ENCODE measurements at places on chromosomes 2 and 18.

GRCh38 chr2:157625296-157625695 is 3.4 kb downstream of the ACVR1C start:
- no peaks in the 10 kb centered on the region for H3K36me3 ChIP-seq
- H3K27me3 ChIP-seq = no peaks in the 10 kb centered on the region
- DNase-seq = no peak
- peaks cover 18% of the 10 kb centered on the region for H3K4me1 ChIP-seq
- H3K27ac ChIP-seq = no peak overlapping the region
- peak overlapping the region; percentile 41 for H3K4me3 ChIP-seq

DNA sequence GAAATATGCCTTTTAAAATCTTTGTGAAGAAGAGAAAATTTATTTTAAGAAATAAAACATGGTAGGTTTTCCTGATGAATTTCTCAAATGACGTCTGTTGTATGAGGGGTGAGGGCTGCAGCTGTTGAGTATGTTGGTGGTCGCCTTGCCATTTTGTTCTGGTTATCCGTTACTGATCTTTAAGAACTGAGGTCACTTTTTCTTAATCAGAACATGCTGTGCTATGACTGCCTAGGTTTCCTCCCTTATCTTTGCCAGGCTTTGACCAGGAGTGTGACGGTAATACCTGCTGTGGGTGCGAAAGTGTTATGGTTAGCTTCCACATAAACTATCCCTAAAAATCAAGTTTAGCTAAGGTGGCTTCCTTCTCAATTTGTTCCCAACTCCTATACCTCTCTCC is 176.9 kb downstream of the DIS3L2 start:
- H3K4me3 ChIP-seq = no peak overlapping the region
- H3K27me3 ChIP-seq = no peaks in the 10 kb centered on the region
- peaks cover 22% of the 10 kb centered on the region for H3K4me1 ChIP-seq
- H3K27ac ChIP-seq = no peak overlapping the region

DNA sequence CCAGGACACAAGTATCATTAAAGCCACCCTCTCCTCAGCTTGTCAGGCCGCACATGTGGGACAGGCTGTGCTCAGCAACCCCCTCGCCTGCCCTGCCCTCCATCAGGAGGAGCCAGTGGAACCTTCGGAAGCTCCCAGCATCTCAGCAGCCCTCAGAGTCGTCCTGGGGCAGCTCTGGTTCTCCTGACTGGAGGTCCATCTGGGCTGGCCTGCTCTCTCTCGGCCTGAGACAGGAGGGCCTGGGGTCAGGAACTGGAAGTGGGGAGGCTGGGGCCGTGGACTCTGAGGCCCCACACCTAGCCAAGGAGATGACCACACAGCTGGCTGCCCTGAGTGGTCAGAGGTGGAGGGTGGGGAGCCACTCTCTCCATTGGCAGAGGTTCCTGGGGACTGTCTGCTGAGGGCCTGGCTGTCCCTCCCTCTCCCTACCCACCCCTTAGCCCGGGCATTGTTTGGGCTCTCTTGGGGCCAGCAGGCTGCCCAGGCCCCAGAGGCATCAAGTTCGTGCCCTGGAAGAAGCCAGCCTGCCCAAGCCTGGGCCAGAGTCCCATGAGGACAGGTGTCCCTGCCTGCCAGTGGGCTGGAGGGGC is 23.1 kb downstream of the ODC1 start:
- H3K36me3 ChIP-seq = peaks cover 25% of the 10 kb centered on the region
- H3K4me1 ChIP-seq = no peaks in the 10 kb centered on the region
- DNase-seq = no peak
- no peak overlapping the region for H3K27ac ChIP-seq

DNA sequence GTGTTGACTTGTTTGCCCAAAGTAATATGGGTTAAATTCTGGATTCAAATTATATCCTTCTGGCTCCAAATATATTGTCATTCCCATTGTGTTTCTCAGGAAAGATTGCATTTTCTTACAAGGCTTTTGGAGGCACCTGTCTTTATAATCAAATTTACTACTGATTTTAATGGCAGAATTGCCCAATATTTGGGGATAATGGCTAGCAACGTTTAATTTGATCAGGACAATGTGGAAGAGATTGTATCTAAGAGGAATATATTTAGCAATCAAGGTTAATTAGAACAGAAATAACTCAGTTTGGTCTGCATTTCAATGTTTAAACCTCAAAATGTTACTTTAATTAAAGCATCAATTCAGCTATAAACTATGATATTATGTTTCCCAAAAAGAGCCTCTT is 41.7 kb upstream of the ZNF804A start:
- no peak for DNase-seq
- H3K27ac ChIP-seq = no peak overlapping the region
- no peak overlapping the region for H3K4me3 ChIP-seq
- no peaks in the 10 kb centered on the region for H3K27me3 ChIP-seq

- DNase-seq = no peak
- no peaks in the 10 kb centered on the region for H3K36me3 ChIP-seq
- H3K4me3 ChIP-seq = no peak overlapping the region
- H3K4me1 ChIP-seq = no peaks in the 10 kb centered on the region
- H3K27me3 ChIP-seq = no peaks in the 10 kb centered on the region
- H3K27ac ChIP-seq = no peak overlapping the region
Measured at GRCh38 chr18:21803495-21803894, 62.9 kb downstream of the MIB1 start.

DNA sequence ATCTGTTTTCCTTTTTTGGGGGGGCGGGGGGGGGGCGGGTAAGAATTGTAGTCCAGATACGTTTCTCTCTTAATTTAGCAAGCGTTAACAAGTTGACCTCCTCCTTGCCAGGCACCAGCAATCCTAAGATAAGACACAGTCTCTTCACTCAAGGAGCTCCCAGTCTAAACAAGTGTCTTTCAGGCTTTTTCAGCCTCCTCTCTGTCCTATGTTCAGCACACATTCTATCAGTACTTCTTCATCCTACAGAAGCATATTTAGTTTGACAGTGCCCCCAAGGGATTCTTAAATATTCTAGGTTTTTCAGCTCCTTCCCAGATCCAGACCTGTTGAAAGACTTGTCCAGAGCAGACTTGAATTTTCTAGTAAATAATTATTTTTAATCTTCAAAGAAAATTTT is 2.7 kb downstream of the PPP1CB start:
- no peak overlapping the region for H3K4me3 ChIP-seq
- H3K36me3 ChIP-seq = peaks cover 5% of the 10 kb centered on the region
- no peak for DNase-seq
- no peaks in the 10 kb centered on the region for H3K27me3 ChIP-seq

DNA sequence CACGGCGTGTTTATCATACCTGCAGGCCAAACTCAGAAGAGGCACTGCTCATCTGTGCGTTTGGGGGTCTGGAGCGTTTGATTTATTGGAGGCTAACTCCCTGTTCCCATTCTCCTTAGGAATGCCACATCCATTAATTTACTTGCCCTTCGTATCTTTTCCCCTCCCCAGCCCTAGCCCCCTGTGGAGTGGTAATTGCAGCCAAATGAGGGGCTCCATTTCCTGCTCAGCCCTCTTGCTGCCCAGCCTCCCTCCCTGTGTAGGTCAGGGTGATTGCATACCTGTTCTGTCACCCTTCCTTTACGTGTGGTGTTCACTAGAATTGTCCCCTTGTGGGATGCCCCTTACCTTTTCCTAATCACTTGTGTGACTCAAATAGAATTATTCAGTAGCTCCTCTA is 120.4 kb downstream of the MAP3K20 start:
- no peak overlapping the region for H3K27ac ChIP-seq
- no peak overlapping the region for H3K4me3 ChIP-seq
- H3K27me3 ChIP-seq = no peaks in the 10 kb centered on the region
- DNase-seq = no peak

DNA sequence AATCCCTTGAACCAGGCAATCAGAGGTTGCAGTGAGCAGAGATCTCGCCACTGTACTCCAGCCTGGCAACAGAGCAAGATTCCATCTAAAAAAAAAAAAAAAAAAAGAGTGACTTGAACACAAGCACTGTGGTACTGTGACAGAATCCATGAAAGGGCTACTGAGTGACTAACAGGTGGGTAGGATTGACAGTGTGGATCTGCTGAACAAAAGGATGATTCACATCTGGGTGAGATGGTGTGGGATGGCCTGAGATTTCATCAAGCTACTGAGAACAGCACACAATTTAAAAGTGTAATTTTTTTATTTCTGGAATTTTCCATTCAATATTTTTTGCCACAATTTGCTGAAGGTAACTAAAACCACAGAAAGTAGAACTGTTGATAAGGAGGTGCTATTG is 13.3 kb upstream of the SP3 start:
- no peaks in the 10 kb centered on the region for H3K27me3 ChIP-seq
- no peak overlapping the region for H3K27ac ChIP-seq
- no peaks in the 10 kb centered on the region for H3K4me1 ChIP-seq
- DNase-seq = no peak
- H3K36me3 ChIP-seq = no peaks in the 10 kb centered on the region
- no peak overlapping the region for H3K4me3 ChIP-seq

DNA sequence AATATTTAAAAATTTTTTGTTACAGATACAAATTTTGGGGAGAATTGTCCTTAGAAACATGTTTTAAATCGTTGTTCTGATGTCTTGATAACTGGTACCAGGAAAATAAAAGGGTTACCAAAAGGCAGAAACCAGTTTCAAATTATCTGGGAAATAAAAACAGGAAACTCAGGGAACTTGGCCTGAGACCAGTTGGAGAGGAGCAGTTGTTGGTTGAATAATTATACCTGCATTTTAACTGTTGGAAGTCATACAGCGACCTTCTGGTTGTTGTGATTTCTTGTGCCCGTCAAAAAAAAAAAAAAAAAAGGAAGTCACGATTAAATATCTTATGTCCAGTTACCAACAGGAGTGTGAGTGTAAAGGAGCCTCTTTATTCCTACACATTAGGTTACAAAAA is 51.8 kb downstream of the CRIM1 start:
- no peak for DNase-seq
- no peaks in the 10 kb centered on the region for H3K27me3 ChIP-seq
- no peaks in the 10 kb centered on the region for H3K36me3 ChIP-seq
- H3K4me1 ChIP-seq = no peaks in the 10 kb centered on the region

- H3K4me1 ChIP-seq = no peaks in the 10 kb centered on the region
- no peak overlapping the region for H3K27ac ChIP-seq
- no peak for DNase-seq
- no peaks in the 10 kb centered on the region for H3K27me3 ChIP-seq
- H3K36me3 ChIP-seq = no peaks in the 10 kb centered on the region
Measured at GRCh38 chr2:109341355-109342255, 212.6 kb downstream of the SH3RF3 start.

- H3K36me3 ChIP-seq = no peaks in the 10 kb centered on the region
- no peak overlapping the region for H3K4me3 ChIP-seq
- DNase-seq = no peak
- H3K27ac ChIP-seq = no peak overlapping the region
Measured at GRCh38 chr2:17148407-17149145, 369.7 kb downstream of the RAD51AP2 start.

DNA sequence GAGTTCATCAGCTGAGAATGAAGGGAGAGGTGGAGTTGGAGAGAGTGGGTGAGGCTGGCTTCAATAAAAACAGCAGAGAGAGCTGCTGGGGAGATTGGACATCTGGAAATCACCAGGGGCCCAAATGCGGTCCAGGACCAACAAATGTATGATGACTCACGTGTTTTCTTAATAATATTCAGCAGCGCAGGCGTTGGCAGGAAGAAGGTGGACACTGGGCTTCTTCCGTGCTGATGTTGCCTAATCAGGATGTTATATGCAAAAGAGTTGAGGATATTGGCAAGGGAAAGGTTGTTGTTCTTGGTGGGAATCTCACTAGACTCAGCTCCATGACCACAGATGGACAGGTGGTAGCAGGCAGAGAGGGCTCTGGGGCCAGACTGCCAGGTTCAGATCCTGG is 12.8 kb upstream of the PLA2R1 start:
- H3K4me1 ChIP-seq = no peaks in the 10 kb centered on the region
- no peak overlapping the region for H3K27ac ChIP-seq
- H3K27me3 ChIP-seq = no peaks in the 10 kb centered on the region
- H3K4me3 ChIP-seq = no peak overlapping the region
- no peaks in the 10 kb centered on the region for H3K36me3 ChIP-seq
- no peak for DNase-seq

- no peak for DNase-seq
- no peaks in the 10 kb centered on the region for H3K36me3 ChIP-seq
- no peak overlapping the region for H3K27ac ChIP-seq
- H3K27me3 ChIP-seq = no peaks in the 10 kb centered on the region
- no peak overlapping the region for H3K4me3 ChIP-seq
Measured at GRCh38 chr18:50096766-50097435, 98.0 kb downstream of the MYO5B start.

- no peaks in the 10 kb centered on the region for H3K36me3 ChIP-seq
- H3K27ac ChIP-seq = no peak overlapping the region
- H3K4me3 ChIP-seq = no peak overlapping the region
- H3K27me3 ChIP-seq = no peaks in the 10 kb centered on the region
Measured at GRCh38 chr2:146147448-146148012, 1627.6 kb upstream of the ZEB2 start.

- H3K27me3 ChIP-seq = no peaks in the 10 kb centered on the region
- no peaks in the 10 kb centered on the region for H3K36me3 ChIP-seq
- H3K4me3 ChIP-seq = no peak overlapping the region
- DNase-seq = peak; percentile 59
- no peak overlapping the region for H3K27ac ChIP-seq
Measured at GRCh38 chr2:37982147-37982582, 57.1 kb downstream of the RMDN2 start.
